ENCODE measurements at places on chromosomes 7 and 10.

- peak; percentile 97 for DNase-seq
These were observed at the start of gene ANLN for GRCh38 chr7:36389371-36390198. Gene ANLN (plus strand): TSS chr7:36389862. CDS start chr7:36390027, 165 bp downstream.

GRCh38 chr7:47283497-47284131, 298.3 kb downstream of the TNS3 start:
- DNase-seq = no peak

- DNase-seq = peak; percentile 28
These were observed 917 bp downstream of the ZNF365 start for GRCh38 chr10:62374862-62375710.

DNA sequence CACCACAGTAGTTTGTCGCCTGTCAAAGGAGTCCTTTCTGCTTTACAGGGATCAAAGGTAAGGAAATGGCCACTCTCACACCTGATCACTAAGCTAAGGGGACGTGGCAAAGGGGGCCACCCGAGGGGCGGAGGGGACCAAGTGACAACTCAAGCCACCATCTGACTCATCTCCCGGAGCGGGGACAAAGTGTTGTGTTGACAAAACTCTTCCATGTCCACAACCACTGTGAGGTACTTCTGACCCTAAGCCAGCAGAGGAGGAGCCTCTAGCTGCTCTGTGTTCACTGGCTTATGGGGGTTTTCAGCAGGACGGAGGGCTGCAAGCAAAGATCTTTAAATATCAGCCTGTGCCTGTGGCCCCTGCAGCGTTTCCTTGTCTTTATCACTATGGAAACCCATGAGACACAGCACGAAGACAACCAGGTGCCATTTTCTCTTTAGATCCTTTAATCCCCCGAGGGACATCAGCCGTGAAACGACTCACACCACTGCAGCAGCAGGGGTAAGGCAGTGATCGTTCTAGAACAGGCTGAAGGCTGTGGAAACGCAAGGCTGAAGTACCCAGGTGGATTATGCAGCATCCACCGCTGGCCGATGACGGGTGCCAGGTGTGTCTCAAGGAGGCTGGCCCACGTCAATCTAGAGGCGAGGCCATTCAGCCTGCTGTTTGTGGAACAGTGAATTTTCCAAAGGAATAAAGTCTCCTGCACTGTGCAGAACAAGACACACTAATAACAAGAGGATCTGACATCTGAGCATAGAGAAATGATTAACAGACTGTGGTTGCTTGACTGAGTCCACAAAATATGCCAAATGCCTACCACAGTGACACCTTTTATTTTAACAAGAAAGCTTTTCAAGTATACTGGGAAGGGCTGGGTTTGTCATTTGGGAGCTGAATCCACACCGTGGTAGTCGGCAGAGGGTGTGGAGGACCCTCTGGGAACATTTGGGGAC, 26.6 kb upstream of the DDC start:
- no peak for DNase-seq

DNA sequence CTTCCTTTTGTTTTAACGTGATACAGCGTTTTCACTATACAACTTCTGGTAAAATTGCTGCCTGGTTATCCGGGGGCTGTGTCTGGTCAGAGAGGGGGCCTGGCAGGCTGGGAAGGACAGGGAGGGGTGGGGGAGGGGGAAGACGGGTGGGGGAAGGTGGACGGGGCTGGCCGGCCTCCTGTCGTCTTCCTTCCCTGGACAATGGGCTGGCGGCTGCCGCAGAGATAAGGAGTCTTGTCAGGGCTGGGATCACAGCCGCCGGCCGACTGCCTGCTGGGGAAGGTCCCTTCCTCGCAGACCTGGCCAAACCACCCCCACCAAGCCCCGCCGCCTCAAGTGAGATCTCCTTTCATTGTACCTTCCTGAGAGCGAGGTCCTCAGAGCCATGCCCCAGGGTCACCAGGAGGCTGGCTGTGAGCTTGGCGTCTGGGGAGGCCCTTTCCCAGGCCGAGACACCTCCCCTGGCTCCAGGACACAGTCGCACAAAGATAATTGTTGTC, 151.2 kb upstream of the TNRC18 start:
- no peak for DNase-seq

DNA sequence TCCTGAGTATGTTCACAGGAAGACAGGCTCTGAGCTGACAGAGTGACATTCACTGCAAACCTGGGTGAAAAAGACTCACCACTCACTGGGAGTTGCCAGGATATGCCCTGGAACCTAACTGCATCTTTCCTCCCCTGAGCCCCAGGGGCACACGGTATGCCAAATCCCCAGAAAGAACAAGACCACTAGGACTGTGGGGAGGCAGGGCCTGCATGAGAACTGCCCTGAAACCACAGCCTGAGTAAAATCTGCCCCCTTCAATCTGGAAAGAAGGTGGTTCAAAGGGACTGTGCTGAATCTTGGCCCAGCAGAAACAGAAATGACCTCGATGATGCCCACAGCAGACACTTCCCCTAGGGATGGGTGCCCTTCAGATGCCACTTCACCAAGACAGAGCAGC, 6.5 kb downstream of the FAM53B start:
- DNase-seq = no peak

DNA sequence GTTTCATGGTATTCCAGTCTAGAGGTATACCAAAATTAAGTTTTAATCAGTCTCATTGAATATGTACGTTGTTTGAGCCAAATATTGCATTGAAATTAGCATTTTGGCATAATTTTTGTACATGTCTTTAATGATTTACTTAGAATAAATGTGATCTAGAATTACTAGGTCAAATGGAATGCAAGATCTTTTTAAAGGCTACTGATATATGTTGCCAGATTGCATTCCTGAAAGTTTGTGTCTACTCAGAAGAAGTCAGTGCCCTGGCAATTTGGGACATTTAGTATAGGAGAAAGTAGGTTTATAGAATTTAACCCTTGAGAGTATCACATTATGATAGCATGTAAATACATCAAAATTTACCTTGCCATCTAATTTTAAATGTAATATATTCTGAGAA, 32.4 kb downstream of the KMT2E start:
- DNase-seq = peak; percentile 67

GRCh38 chr10:7561216-7561893, 105.4 kb downstream of the ITIH5 start:
- DNase-seq = no peak

DNA sequence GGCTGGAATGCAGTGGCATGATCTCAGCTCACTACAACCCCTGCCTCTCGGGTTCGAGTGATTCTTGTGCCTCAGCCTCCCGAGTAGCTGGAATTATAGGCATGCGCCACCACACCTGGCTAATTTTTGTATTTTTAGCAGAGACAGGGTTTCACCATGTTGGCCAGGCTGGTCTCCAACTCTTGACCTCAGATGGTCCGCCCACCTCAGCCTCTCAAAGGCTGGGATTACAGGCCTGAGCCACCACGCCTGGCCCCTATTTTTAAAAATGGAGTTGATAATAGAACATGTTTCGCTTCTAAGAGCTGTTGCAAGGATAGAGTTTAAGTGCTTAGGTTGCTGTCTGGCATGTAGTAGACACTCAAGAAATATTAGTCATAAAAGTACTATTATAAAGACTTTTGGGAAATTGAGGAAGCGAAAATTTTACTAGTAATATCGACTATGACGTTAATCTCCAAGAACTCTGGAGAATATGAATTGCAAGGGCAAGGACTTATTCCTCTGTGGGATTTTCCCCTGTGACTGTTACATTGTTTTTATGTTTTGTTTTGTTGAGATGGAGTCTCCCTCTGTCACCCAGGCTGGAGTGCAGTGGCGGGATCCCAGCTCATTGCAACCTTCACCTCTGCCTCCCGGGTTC, 7.9 kb downstream of the GTF2I start:
- no peak for DNase-seq

- DNase-seq = no peak
These were observed 371.4 kb downstream of the PTPRN2 start for GRCh38 chr7:158216198-158216597.

DNA sequence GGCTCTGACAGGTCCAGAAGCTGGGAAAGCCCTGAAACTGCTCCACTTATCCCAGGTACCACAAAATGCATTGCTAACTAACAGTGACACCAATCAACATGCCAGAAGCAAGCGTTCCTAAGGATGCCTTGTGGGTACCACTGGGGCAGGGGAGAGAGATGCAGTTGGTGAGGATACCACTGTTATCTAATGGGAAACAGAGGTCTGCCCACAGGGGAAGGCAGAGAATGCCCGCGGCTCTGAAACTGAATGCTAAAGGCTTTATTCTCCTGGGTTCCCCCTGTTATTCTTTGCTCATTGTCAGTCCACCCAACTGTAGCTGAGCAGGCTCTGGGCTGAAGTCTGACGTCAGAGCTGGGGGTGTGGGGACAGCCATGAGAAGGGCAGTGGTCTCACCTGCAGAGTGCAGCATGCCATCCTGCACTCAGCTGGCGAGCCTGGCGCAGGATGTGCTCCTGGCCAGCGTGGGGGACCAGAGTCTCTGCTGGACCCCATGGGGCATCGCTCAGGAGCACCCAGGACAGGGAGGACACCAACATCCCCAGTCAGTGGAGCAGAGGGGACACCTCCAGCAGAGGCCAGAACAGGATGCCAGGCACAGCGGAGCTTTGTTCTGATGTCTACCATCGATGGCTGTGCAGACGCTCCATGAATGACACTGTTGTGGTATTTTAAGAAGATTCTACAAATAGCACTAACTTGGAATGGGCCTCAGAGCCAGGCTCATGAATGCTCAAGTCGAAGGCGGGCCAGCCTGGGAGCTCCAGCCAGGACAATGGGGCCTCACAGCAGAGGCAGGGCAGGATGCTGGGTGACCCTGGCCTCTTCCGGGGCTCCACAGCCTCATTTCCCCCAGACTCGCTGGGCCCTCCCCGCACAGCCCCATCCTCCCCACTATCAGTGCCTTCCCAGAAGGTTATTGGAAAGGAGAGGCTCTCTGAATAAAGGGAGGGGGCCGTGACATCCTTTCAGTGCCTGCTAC, 95.8 kb downstream of the ARHGAP22 start:
- DNase-seq = no peak

DNA sequence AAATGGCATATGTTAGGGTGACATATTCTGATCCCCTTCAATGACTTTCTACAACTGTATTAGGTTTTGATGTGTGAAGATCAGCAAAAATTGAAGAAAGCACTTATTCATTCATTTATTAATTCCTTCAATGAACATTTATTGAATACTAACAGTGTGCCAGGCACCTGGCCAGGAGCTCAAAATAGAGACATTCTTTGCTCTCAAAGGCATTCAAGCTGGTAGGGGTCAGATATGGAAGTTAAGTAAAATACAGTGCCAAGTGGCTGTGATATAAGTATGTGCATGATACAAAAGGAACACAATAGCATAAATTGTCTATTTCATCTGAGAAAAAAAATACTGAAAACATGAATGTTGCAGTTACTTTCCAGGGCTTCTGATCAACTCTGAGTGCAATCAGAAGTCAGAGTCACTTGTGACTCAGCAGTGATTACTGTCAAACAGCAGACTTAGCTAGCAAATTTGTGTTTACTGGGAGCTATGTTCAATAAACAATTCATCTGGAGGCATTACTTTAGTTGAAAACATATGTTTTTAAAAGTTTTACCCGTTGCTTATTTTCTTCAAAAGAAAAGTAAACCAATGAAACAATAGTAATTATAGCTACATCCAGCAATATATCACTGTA, 60.4 kb upstream of the CACNB2 start:
- DNase-seq = peak; percentile 47

- DNase-seq = no peak
These were observed 33.8 kb upstream of the PDLIM1 start for GRCh38 chr10:95324436-95325268.

- DNase-seq = peak; percentile 7
These were observed 1046.2 kb downstream of the XPNPEP1 start for GRCh38 chr10:108877095-108877561.

DNA sequence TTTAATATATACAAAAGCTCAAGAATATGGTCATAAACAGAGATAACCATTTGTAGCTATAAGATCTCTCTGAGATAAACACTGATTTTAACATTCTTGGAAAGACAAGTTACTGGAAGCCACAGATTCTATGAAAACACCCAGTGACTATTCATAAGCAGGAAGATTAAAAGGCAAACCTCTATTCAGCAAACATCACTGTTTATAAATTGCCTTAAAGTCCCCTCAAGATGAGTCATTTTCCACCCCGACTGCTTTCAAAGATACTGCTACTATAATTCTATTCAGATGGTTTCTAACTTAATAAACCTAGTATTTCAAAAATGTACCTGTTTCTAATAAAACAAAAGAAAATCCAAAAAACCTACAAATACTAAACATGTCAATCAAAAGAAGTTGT, 21.0 kb downstream of the TM9SF3 start:
- DNase-seq = peak; percentile 78

DNA sequence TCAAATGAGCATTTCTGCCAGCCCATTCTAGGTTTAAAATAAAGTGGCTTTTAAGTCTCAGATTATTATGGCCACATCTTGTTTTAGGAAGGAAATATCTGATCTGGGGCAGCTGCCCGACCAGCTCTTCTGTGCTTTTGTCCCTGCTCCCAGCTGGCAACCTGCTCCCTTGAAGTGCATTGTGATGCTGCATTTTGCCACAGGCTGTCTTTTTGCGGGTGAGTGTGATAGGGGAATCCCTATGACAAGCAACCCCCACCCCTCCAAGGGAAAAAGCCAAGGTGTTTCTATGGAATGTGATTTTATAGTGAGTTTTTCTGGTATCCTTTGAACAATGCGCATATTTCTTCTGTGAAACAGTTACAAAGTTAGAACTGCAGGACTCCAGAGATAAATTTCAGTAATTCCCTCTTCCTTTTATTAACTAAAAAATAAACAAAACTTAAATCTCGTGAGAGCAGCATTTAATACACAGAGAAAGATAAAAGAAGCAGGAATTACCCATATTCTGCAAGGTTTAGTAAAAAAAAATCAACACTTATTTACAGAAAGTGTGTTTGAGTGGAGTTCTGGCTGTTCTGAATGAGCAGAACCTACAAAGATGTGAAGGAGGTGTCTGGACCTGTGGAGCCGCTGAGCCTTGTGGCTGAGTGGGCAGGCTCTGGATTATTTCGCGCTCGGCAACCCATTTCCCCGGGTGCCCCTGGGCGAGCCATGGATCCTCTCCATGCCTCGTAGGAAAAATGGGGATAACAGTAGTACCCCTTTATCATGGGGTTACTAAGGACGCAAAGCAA, 10.1 kb upstream of the HPS1 start:
- no peak for DNase-seq

DNA sequence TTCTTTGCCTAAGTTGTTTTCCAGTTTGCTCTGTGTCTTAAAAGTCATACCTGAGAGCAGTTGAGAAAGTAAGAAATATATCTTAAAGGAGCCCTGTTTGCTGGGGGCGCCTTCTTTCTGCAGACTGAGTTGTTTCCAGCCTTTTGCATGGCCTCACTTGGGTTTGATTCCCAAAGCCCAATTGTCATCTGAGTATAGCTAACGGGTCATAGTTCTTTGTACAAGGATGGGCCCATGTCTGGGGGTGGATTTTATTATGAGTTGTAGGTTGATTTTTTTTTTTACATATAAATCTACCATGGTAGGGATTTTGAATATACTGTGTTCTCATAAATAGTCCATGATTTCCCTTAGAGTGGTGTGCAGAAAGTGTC, 318.7 kb upstream of the LRGUK start:
- no peak for DNase-seq

DNA sequence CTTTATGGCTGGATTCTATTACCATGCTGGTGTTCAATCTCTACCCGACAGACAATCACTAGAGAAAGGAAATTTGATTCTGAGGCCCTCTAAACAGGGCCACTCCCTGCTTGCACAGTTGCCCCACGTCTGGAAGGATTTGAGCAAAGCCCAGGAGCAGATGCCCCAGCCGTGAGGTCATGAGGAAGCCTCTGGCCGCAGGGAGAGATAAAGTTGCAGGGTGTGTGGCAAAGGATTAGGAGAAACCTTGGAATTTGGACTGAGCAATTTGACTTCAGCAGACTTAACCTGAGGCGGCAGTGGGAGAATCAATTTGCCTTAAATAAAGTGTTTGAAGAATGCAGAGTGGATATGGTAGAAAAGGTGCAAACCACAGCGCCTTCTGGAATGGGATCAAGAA, 40.2 kb upstream of the KLF6 start:
- peak; percentile 93 for DNase-seq
